ENCODE measurements at places on chromosomes 4 and X.

GRCh38 chrX:13898603-13899002, 81.7 kb upstream of the GPM6B start:
- no peak for DNase-seq

DNA sequence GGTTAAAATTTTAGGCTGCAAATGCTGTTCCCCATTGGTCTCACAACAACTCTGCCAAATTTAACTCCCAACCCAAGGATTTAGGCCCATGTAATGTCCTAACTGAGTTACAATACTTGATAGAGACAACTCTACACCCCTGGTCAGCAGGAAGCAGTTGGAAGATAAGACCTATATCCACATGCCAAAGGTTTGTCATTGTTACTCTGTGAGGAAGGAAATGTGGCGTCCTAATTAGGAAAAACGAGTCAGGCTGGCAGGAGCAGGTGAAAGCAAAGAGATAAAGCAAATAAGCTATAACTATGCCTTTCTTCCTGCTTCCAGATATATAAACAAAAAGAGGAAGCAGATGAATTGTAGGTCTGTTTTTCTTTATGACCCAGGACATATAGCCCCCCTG, 69.1 kb downstream of the SPIN4 start:
- no peak for DNase-seq

GRCh38 chrX:144295921-144296320, 412.1 kb downstream of the UBE2NL start:
- DNase-seq: no peak

DNA sequence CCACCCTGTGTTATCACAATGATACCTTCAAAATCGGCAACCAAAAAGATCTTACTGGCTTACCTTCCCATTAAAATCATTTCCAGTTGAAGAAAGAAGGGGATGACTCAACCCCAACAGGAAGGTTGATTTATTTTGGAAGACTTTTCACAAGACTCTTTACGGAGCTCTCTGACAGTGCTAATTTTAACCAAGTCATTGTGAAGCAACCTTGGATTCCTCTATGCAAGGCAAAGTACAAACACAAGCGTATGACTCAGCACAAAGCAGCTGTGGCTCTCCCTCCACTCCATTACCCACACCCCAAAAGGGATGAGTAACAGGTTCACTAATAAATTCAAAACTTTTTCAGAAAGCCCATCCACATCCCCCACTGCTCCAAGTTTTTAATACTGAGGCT, 213.8 kb upstream of the FGF13 start:
- DNase-seq: no peak

DNA sequence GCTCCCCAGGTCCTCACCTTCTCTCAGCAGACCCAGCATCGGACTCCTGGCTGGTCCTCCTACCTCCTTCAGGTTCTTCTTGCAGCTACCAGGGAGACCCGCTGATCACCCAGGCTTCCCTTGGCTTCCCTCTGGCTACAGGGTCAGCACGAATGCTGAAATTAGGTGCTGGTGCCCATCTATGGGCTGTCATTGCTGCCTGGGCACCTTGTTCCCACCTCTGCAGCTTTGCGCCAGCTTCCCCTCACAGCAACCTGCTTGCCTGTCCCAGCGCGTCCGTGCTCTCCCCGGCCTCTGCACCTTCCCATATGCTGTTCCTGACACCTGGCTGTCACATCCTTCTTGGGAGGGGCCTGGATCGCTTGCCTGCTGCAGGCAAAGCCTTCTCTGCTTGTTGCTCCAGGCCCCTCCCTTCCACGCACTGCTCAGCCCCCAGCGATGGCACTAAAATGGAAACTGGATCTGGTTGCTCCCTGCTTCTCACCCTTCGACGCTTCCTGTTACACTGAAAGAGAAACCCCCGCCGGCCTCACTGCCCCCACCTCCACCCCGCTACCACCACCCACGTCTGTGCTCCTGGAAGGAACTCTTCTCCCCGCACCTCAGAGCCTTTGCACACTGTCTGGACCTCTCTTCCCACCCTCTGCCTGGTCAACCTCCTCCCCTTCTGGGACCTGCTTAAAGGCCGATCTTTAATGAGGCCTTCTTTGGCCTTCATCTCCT, 22.2 kb downstream of the C4orf50 start:
- no peak for DNase-seq

GRCh38 chrX:40157228-40158035, 59.7 kb upstream of the BCOR start:
- DNase-seq: no peak

DNA sequence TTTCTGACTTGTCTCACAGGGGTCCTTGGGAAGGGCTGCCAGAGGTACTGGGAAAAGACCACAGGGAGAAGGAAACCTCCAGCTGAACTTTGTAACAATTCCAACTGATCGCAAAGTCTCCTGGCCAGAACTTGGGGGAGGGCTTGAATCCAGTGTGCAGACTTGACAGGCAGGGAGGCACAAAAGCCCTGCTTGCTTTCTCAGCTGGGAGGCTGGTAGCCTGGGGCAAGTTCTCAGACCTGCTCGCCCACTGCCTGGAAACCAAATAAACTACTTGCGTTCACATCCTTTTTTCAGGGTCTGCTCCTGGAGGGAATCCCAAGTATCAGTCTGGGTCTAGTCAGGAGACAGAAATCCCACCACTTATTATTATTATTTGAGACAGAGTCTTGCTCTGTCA, 48.0 kb upstream of the CASK start:
- no peak for DNase-seq

DNA sequence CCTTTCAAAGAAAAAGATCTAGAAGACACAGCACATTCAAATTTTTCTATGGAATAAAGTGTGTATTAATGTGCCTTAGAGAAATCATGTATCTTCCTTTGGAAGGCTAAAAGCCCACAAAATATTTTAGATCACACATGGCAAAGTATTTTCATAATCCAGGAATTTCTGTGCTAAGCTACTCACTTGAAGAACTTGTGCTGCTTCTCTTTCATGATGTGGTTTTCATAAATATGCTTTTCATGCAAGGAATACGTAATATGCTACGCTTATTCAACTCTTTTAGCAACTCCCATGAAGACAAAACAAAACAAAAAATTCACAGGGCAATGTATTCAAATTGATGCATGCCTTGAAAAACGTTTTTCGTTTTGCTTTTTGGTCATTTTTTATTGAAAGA, 125.6 kb downstream of the ARHGAP24 start:
- no peak for DNase-seq

DNA sequence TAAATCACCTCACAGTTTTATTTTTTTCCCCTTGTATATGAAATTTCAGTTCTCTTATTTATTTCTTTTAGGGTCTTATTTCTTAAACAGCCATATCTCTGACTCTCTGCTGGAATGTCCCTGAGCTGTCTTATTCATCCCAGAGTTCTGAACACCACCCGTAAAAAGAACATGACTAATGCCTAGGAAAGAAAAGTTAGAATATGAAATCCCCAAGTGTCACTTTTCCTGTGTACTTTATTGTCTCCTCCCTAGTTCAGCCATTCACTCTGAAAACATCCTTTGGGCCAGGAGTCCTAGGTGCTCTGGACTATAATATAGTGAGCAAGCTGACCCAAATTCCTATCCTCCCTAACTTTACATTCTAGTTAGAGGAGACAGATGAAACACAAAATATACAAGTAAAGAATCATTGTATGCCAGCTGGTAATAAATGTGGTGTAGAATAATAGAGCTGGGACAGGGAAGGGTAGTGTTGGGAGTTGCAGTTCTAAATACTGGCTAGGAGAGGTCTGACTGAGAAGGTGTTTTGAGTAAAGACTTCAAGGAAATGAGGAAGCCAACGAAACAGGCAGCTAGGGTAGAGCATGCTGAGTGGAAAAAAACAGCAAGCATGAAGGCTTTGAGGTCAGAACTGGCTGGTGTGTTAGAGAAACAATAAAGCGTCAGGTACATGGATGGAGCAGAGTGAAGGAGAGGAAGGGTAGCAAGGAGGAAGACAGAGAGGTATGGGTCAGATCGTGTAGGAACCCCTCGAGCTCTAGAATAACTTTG, 40.6 kb upstream of the FTHL17 start:
- no peak for DNase-seq

DNA sequence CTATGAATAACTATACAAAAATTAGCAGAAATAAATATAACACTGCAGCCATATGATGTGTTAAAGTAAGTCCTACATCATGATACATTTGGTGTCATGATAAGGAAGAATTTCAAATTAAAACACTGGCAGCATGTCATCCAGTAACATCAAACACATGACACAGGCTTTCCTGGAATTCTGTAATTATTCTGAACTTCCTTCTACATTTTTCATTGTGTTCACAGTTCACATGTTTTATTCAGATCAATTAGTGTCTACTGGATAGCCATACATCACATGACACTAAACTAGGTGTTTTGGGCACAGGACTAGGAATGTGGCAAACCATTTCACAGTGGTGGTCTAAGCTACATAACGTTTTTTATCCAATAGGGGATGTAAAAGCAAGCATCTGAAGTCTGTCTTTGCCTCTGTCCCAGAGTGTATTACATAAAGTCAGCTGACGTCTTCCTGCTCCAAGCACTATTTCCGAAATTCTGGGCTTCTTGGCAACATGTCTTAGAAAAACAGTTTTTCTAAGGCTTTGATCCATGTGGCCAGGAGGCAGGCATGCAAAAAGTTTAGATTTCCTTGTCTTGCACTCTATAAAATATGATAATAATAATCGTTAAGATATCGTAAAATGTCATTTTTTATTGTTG, 707.9 kb downstream of the CENPC start:
- DNase-seq: no peak

GRCh38 chrX:32530802-32531403, 680.4 kb downstream of the DMD start:
- DNase-seq: no peak

- DNase-seq: peak; percentile 19
These were observed 18.4 kb upstream of the LDB2 start for GRCh38 chr4:16916719-16917337.

DNA sequence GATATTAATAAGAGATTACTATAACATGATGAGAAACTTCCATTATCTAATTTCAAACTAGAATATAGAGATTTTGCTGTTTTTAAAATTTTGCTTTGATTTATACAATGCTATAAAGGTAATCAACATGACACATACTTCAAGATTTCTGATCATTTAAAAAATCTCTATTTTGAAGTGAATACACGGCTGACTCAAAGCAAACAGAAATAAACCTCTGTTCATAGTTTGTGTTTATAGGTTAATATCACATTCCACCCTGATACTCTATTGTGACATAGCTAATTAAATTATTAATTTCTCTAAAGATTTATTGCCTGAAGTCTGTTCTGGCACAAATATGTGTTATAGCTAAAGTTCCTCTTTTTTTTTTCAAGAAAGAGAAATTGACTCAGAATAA, 349.2 kb downstream of the TLL1 start:
- no peak for DNase-seq

DNA sequence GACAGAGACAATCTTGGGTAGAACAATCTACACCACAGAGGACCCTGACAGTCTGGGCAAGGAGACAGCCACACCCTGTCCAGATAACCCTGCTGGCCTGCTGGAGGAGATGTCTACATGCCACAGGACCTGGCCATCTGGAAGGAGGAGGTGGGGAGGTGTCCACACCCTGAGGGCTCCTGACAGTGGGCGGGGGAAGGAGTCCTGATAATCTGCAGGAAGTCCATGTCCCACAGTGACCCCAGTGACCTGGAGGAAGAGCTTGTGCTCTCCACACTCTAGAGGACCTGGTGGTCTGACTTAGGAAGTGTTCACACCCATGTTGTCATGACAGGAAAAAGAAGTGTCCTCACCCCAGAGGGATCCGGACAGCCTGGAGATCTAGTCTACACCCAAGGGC, 5.5 kb downstream of the SUV39H1 start:
- no peak for DNase-seq

DNA sequence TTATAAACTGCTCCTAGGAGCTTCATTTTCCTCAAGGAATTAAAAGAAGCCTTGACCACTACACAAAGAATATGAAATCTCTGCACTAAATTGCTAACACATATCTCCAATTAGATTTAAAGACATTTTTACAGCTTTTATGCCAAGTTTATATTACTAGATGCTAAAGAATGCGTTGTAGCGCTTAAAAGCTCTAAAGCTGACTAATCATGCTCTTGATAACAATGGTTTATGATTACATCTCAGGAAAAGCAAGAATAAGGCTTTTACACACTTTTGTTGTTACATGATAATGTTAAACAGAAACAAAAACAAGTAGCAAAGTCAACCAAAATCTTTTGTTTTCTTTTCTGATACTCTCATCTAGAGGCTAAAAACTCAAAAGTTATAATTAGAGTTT, 44.7 kb downstream of the SLC10A7 start:
- DNase-seq: no peak

DNA sequence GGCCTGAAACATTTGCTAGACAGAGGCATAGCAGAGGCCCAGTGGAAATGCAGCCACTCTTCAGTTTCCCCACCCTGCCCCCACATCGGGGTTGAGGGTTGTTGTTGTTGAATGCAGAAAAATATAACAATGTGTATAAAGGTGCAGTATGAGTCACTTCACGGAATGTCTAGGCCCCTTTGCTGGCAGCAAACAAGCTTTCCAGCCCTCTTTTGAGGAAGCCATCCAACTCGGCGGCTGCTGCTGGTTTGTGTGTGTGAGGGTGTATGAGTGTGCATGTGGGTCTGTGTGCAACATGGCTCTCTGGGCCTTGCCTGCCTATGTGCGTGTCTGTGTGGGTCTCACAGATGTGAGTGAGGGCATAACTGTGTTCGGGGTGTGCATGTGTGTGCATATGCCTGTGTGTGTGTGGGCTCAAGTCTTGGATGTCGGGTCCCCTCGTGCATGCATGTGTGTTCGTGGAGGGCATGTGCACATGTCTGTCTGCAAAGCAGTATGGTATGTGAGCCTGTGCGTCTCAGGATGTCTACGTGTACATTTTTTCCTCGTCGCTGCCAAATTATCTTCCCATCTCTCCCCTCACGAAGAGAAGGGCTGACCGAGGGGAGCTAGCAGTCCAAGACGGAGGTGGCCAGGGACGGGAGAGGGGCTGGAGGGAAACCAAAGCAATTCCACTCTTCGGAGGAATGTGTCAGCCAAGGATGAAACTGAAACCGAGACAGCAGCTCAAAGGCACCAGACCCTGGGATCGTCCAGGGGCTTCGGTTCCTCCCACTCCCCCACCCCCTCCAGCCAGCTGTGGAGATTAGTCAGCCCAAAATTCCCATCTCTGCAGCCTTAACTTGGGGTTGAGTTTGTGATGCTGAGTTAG, 8.4 kb upstream of the ELF4 start:
- DNase-seq: no peak

DNA sequence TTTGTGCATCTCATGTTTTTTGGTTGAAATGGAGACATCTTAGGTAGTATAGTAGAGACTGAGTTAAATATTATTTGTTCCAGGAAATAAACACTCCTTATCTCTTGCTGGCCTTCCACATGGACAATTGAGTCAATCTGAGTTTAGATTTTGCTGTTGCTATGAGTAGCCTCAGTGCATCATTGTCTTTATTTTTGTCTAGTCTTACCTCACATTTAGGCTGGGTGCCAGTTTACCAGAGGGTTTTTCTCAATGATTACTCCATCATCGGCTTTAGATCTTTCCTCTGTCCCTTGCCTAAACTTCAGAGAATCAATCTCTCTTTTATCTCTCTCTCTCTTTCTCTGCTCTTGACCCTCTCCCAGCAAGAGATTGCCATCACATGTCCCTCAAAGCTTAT, 73.6 kb downstream of the GABRB1 start:
- no peak for DNase-seq

GRCh38 chr4:120198411-120198810, 131.8 kb upstream of the MAD2L1 start:
- DNase-seq: no peak

Data from T-helper 1 cell (primary cell).